ENCODE measurements at places on chromosomes 5 and 9. TPM values are rescaled to one million over a fixed set of nuclear protein-coding genes. Genes with fewer than 3 reads are reported as not detected.

OR1Q1 gene
- not detected for polyA plus RNA-seq

PCDHGA7 gene
- polyA plus RNA-seq = not detected

LRRC70 gene
- polyA plus RNA-seq = 0.24 TPM

ZNF483 gene
- 0.38 TPM for polyA plus RNA-seq

WNT8A gene
- polyA plus RNA-seq = not detected

CDH12 gene
- polyA plus RNA-seq = 1.7 TPM

PPP2R2B gene
- polyA plus RNA-seq = not detected

DNA sequence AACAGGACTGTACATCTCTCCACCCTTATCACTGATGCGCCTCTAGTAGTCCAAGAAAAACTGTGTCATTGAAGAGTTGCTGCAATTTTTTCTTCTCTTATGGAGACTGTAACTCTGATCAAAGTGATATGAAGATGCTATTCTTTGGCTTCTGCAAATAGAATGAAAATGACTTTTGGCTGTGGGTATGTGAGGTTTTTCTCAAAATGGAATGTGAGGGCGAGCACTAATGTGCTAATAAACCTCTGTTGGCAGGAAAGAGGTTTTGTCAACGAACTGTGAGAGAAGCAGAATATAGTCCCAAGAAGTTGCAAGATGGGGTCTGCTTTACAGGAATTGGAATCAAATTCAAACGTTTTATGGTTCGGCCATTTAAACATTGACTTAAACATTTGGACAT, 252.0 kb upstream of the GAS1 start:
- no peaks in the 10 kb centered on the region for H3K36me3 ChIP-seq
- no peaks in the 10 kb centered on the region for H3K4me1 ChIP-seq
- no peak for DNase-seq

DNA sequence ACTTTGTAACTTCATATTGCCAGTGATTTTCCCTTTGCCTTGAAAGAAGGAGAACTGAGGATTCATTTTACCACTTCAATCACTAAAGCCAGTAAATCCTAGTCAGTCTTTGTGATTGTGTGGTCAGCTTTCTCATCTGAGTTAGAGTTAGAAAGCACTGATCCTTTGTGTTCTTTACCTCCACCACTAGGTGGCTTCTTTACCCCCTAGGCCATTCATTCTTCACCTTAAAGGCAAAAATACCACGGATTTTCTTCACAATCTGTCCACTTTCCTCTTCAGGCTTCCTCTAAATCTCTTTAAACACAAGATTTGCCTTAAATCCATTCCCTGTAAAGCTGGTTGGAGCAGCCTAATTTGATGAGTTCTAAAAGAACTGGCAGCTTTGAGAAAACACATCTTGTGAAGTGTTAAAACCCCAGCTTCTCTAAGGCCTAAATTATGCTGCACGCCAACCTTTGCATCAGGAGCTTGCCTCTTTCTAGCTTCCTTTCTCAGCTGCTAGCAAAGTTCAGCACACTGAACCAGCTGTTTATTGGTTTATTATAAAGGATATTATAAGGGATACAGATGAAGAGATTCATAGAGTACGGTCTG, 20.4 kb downstream of the BDP1 start:
- no peaks in the 10 kb centered on the region for H3K27me3 ChIP-seq
- peak; percentile 59 for DNase-seq
- peaks cover 59% of the 10 kb centered on the region for H3K36me3 ChIP-seq

DNA sequence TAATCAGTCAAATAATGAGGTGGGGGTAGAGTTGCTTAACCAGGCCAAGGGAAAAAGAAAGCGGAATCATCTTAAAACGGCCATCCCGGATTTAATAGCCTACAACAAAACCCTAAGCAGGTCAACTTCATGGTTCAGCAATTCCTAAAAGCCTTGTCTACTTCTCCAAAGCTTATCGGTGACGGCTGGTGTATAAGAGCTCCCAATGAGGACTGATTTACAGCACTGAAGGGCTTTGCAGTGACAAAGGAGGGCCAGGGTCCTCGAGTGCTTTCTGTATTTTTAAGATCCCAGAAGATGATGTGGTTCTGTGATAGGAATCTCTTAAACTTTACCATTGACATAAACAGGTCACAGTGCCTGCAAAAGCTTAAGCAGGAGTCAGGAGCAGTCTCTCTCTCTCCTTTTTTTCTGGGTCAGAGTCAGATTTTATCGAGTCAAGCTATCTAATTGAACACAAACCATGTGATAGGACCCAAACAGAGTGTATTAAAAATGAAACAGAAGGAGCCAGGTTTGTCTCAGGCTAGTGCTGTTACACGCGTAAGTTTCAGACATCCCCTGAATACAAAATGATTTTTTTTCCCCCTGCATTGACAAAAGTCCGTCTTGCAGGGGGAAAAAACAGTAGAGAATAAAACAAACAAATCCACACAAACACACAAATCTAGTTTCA, 663.6 kb upstream of the ZNF608 start:
- no peaks in the 10 kb centered on the region for H3K36me3 ChIP-seq
- H3K27me3 ChIP-seq = no peaks in the 10 kb centered on the region
- no peak overlapping the region for H3K27ac ChIP-seq
- no peaks in the 10 kb centered on the region for H3K4me1 ChIP-seq
- no peak overlapping the region for H3K4me3 ChIP-seq

DNA sequence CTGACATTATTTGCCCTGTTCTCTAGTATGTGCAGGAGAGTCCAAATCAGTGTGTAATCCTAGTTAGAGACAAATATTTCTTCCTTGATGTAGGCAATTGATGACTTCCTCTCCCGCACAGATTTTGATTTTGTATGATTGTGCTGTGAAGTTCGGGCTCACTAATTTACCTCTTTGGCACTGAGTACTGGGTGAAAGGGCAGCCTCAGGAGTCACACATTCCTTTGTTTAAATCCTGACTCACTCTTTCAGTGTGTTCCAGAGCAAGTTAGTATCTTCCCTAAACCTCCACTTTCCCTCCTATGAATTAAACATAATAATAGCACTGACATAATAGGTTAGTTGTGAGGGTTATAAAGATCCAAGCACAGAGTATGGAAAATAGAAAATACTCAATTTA, 269.7 kb downstream of the ISL1 start:
- no peaks in the 10 kb centered on the region for H3K4me1 ChIP-seq
- no peak overlapping the region for H3K4me3 ChIP-seq
- H3K36me3 ChIP-seq = no peaks in the 10 kb centered on the region
- no peak overlapping the region for H3K27ac ChIP-seq
- H3K27me3 ChIP-seq = no peaks in the 10 kb centered on the region

GRCh38 chr5:71938895-71939294, 168.4 kb upstream of the MAP1B start:
- H3K27me3 ChIP-seq = peaks cover 13% of the 10 kb centered on the region
- no peak for DNase-seq
- no peaks in the 10 kb centered on the region for H3K36me3 ChIP-seq

DNA sequence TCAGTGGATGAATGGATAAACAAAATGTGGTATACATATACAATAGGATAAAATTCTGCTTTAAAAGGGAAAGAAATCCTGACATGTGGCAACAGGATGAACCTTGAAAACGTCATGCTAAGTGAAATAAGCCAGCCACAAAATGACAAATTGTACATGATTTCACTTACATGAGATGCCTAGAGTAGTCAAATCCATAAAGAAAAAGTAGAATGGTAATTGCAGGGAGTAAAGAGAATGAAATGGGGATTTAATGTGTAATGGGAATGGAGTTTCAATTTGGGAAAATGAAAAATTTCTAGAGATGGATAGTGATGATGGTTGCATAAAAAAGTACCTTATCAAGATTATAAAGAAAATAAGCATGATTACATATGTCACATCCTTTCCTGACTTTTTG, 1489.2 kb upstream of the C9orf72 start:
- no peaks in the 10 kb centered on the region for H3K27me3 ChIP-seq
- no peak overlapping the region for H3K27ac ChIP-seq
- no peak for DNase-seq
- H3K36me3 ChIP-seq = no peaks in the 10 kb centered on the region

GRCh38 chr5:25128606-25129005, 483.8 kb upstream of the CDH10 start:
- no peak overlapping the region for H3K27ac ChIP-seq
- no peak for DNase-seq
- H3K27me3 ChIP-seq = no peaks in the 10 kb centered on the region
- H3K4me3 ChIP-seq = no peak overlapping the region

DNA sequence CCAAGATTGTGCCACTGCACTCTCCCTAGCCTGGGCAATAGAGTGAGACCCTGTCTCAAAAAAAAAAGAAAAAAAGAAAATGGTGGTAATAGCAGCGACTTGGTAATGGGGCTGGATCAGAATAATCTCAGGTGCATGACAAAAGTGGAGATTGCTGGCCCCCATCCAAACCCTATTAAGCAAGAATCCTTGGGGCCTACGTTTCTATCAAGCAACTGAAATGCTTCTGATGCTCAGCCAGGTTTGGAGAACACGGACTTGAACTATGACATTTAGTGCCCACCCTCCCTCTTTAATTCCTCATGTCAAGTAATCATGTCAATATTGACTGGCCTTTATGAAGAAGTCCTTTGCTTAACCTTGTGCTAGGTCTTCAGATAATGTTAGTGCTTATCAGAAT, 6.6 kb downstream of the C5orf52 start:
- DNase-seq = no peak
- no peaks in the 10 kb centered on the region for H3K4me1 ChIP-seq
- no peaks in the 10 kb centered on the region for H3K36me3 ChIP-seq
- H3K27me3 ChIP-seq = peaks cover 10% of the 10 kb centered on the region
- no peak overlapping the region for H3K27ac ChIP-seq

DNA sequence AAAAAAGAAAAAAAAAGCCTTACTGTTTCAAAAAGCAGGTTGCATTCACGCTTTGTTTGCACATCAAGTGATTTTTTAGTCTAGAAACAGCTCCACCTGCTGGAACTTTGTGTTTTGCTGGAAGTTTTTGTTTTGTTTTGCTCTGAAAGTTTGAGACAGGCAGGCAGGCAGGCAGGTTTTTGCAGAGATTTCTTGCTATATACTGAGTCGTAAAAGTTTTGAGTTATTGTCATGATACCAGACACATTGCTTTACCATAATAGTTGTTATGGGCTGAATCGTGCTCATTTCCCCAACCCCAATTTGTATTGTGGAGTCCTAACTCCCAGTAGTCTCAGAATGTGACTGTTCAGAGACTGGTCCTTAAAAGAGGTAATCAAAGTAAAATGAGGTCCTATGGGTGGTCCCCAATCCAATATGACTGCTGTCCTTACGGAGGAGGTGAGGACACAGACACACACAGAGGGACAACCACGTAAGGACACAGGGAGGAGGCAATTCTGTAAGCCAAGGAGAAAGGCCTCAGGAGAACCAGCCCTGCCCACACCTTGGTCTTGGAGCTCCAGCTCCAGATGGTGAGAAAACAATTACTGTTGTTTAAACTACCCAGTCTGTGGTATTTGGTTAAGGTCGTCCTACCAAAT, 20.9 kb downstream of the OR2Y1 start:
- no peaks in the 10 kb centered on the region for H3K36me3 ChIP-seq
- no peaks in the 10 kb centered on the region for H3K4me1 ChIP-seq
- H3K27ac ChIP-seq = no peak overlapping the region
- DNase-seq = peak; percentile 22

GRCh38 chr9:19783500-19783899, 5.3 kb downstream of the SLC24A2 start:
- no peaks in the 10 kb centered on the region for H3K27me3 ChIP-seq
- no peak for DNase-seq
- no peak overlapping the region for H3K4me3 ChIP-seq
- H3K27ac ChIP-seq = no peak overlapping the region
- H3K36me3 ChIP-seq = no peaks in the 10 kb centered on the region

DNA sequence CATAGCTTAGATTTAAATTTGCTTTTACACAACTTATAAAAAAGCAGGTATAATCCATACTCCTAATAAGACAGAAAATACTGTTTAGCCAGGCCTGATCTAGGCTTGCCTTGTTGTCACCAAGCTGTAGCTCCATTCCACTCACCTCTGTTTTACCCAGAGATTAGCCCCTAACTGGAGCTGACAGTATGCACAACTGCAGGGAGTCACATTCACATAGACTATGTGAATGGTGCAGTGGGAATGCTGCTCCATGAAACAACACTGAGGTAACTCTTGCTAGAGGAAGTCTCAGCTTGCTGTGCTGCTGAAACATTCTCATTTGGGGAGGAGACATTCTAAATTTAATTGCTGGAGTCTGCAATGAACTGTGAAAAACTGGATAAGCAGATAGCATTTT, 209.1 kb downstream of the TMEM232 start:
- DNase-seq = no peak
- H3K4me1 ChIP-seq = no peaks in the 10 kb centered on the region
- no peak overlapping the region for H3K27ac ChIP-seq
- H3K27me3 ChIP-seq = no peaks in the 10 kb centered on the region

DNA sequence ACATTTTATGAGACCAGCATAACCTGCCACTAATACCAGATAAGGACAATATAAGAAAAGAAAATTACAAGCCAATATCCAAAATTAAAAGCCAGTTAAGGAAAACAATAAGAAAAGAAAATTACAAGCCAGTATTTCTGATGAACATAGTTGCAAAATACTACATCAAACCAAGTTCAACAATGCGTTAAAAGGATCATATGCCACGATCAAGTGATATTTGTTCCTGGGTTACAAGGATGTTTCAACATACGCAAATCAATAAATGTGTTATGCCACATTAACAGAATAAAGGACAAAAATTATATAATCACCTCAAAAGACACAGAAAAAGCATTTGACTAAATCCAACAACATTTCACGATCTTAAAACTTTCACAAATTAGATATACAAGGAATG, 431.9 kb downstream of the ELAVL2 start:
- H3K27me3 ChIP-seq = no peaks in the 10 kb centered on the region
- H3K36me3 ChIP-seq = no peaks in the 10 kb centered on the region
- H3K4me3 ChIP-seq = no peak overlapping the region

DNA sequence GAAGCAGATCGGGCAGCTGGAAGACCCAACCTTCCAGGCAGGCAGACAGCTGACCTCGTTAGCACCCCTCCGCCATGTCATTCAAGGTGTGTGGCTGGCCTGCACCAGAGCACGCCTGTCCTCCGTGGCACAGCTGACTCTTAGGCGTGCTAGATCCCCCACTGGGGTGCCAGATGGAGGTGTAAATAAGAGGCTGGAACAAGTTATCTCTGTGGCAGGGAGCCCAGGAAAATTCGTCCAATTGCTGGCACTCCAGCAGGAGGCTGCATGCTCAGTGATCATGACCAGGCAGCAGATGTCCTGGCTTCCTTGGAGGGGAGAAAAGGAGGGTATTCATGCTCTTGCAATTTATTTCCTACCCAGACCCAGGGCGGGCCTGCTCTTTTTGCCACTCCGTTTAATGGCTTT, 7.8 kb upstream of the ALDOB start:
- H3K27me3 ChIP-seq = no peaks in the 10 kb centered on the region
- no peaks in the 10 kb centered on the region for H3K36me3 ChIP-seq
- H3K4me3 ChIP-seq = no peak overlapping the region
- H3K4me1 ChIP-seq = no peaks in the 10 kb centered on the region
- no peak overlapping the region for H3K27ac ChIP-seq

Data from K562 (cell line).